Cortex of kidney (tissue), 1 donor: ENCODE measurements at places on chromosomes 5 and 9.

DNA sequence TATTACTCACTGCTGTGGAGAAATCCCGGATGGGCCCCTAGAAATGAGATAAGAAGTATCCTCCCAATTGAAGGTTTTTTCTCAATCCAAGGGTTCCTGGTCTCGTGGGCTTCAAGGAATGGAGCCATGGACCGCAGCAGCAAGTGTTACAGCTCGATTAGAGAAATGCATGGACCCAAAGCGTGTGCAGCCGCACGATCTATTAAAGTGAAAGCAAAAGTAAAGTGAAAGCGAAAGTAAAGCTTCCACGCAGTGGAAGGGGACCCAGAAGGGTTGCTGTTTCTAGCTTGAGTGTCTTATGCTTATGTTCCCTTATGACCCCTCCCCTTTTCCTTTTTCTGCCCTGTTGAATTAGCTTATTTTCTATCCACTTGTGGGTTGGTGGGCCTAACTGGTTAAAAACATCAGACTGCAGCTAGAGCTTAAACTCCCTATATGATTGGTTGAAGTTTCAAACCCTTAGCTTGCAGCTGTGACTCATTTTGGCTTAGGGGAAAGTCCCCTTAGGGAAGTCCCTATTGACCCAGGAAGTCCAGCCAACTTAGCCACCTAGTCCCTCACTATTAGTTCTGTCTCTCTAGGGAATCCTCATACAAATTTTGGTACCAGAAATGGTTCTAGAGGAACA is 1111.8 kb downstream of the TAF11L14 start:
- DNase-seq: no peak

DNA sequence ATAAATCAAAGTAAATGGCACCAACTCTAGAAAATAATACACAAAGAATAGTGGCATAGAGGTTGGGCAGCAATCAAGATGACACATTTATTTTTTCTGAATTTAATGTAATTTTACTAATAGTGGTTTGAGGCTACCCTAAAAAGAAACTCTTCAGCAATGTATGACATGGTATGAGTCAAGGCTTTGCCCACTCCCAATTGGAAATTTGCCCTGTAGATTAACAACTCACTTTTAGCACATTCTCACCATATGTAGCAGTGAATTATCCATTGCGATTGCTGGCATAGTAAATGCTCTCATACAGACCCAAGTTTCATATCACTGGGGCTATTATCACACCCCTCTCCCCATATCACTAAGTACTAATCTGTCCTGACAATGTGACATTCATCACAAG is 832.1 kb upstream of the ZNF608 start:
- no peak for DNase-seq

DNA sequence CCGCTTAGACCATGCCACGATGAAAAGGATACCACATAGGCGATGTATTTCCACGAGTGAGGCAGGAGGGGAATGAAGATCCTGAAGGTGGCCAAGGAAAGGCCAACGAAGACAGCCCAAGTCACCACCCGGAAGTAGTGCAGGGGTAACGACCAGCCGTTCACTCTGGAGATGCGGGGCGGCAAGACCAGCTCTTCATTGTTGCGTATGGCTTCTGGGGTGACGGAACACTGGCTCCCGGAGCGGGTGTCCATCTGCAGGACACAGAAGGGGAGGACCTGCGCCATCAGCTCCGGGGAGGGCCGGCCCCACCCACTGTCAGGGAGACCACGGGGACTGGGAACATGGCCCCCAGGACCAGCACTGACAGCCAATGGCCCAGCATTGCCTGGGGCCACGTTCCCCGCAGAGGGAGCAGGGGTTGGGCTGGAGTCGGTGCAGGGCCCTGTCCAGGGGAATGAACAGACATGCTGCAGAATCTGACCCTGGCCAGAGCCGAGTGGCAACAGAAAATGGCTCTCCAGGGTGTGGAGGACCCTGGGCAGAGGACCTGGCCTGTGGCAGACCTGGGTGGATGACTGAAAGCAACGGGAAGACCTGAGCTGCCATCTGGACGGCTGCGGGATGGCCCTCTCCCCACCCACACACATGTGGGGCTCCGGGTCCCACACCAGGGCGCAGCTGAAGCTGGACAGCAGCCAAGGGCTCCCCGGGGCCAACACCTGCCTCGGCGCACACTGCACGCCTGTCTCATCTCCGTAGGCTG is 17.7 kb downstream of the ZDHHC11B start:
- DNase-seq: no peak

DNA sequence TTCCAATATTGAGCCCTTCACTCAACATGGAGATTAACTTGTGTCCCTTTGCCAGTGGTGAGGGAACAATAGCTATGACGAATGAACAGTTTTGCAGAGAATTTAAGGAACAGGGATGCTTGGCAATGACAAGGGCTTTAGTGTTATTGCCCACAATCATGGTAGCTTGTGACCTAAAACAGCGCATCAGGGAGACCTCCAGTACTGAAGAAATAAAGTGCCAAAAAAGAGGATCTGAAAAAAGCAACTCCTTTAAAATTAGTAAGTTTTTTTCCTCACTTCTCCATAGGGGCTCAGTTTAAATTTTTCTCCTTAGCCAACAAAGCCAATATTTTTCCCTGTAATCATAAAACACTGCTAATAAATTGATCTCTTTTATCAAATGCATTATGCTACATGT is 41.8 kb upstream of the PAM start:
- DNase-seq: no peak

DNA sequence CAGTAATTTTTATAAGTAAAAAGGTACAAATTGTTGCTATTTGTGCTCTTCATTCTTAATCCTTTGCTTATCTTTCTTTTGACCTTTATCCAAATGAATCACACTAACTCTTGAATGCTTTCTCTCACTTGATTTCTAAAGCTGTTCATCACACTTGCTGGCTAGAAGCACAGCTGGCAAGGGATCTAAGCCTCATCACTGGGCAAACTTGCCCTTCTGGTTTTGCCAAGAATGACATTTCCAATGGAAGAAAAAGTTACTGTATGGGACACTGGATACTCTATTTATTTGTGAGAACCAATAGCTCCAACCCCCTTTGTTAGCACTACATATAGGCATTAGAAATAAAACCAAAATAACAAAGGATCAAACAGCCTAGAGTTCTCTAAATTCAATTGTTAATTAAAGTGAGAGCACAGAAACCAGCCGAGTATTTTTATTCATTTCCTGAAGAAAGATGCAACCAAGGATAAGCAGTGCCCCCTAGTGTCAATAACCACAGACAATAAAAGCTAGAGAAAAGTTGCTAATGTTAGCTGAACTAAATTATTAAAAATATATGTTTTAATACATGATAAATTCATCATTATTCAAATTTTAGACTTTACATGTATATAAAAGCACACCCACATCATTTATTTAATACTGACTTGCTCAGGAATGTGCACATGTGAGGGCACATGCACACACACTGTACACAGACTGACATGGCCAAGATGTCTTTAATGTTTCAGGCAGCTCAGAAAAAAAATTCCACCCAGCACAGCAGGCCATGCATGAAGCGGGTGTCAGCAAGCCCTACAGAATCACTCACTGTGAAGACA is 59.8 kb upstream of the POU5F2 start:
- DNase-seq: no peak
